Bronchial epithelial cell (primary cell): ENCODE measurements at places on chromosomes 6 and 20.

DNA sequence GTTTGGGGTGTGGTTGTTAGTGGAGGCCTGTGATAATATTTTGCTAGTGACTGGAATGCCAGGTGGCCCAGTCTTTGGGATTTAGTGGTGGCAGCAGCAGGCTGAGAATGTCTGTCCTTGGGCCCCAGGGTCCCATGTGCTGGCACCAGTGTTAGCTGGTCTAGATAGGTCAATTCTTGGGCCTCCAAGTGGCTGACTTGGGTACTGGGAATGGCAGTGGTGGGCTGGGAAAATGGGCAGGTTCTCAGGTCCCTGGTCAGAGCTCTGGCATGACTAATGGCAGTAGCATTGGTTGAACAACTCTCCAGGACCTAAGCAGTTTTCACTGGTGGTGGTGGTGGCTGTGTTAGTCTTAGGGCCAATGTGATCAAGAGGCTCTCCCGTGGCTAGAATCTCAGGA, 50.3 kb downstream of the OLIG3 start:
- DNase-seq, result no peak

DNA sequence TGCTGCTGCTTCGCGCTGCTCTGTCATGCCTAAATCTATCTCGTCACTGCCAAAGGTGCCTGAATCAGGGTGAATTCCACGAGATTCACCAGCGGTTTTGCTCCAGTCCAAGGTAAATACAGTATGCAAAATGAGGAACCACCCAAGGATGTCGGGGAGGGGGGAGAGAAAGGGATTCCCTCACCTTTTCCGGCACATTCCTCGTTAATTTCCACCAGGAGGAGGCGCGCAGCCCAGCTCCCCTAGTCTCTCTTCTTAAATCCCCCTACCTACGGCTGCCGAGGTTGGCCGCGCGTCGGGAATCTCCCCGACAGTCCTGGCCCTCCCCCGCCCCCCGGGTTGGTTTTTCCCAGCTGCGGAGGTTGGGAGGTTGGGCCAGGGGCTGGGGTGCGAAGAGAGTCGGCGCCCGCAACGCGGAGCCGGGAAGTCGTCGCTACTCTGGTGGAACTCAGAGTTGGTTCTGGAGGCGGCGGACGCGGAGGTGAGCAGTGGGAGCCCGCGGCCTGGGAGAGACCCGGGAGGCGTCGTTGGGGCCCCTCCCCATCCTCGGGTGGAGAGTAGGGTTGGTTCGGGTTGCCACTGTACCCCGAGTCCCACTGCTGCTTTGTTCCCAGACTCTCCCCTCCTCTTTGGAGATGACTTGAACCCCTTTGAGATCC, at the start of gene TPBG:
TSS of gene TPBG (plus strand) at position 390 of the 659 bp plus-strand sequence. CDS start 1,145 bp downstream, outside the sequence.
- DNase-seq, result peak; percentile 84

DNA sequence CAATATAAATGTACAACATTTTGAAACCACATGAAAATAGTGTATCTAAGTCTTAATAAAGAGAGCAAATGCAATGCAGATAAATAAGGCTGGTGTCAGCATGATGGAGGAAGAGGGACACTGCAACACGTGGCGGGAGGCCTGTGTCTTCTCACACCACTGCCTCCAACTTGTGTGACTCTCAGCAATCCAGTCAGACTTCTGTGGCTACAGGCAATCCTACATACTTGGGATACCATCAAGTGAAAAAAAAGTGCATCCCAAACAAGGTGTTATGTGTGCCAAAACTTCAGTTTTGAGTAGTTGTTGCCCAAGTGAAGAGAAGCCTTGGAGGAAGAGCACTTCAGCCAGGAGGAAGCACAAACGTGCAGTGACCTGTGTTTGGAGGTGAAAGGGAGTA, 68.6 kb downstream of the PKIB start:
- no peak for DNase-seq

- DNase-seq, result peak; percentile 8
Measured at GRCh38 chr6:33206027-33206863, 1.8 kb downstream of the HSD17B8 start.

DNA sequence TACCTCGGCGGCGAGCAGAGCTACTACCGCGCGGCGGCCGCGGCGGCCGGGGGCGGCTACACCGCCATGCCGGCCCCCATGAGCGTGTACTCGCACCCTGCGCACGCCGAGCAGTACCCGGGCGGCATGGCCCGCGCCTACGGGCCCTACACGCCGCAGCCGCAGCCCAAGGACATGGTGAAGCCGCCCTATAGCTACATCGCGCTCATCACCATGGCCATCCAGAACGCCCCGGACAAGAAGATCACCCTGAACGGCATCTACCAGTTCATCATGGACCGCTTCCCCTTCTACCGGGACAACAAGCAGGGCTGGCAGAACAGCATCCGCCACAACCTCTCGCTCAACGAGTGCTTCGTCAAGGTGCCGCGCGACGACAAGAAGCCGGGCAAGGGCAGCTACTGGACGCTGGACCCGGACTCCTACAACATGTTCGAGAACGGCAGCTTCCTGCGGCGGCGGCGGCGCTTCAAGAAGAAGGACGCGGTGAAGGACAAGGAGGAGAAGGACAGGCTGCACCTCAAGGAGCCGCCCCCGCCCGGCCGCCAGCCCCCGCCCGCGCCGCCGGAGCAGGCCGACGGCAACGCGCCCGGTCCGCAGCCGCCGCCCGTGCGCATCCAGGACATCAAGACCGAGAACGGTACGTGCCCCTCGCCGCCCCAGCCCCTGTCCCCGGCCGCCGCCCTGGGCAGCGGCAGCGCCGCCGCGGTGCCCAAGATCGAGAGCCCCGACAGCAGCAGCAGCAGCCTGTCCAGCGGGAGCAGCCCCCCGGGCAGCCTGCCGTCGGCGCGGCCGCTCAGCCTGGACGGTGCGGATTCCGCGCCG, 994 bp downstream of the FOXC1 start:
- DNase-seq, result peak; percentile 20

DNA sequence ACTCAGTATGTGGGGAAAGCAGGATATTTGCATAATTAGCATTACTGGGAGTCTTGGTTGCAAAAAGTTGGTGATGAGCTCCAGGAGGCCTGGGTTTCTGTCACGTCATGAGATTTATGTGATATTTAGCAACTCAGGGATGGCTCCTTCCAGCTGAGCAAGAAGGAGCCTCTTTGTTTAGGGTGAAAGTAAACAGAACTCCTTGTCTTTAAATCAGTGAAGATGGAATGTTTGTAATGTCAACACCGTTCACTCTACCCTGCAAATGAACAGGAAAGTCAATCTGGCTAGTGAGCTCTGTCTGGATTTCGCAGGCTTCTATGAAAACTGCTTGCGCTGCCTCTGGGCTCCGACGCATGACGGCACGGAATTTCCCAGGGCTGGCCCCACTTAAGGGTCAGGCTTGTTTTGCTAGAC, 86.9 kb downstream of the PXDC1 start:
- peak; percentile 10 for DNase-seq

GRCh38 chr6:159679091-159680077, 13.7 kb downstream of the SOD2 start:
- DNase-seq, result peak; percentile 50

GRCh38 chr20:51348876-51349275, 193.6 kb downstream of the NFATC2 start:
- DNase-seq, result no peak

GRCh38 chr6:170232186-170233002, 58.5 kb downstream of the DLL1 start:
- DNase-seq, result peak; percentile 51

GRCh38 chr20:34948030-34948429, 7.6 kb downstream of the GSS start:
- peak; percentile 90 for DNase-seq

GRCh38 chr20:61370841-61371303, 118.8 kb downstream of the CDH4 start:
- DNase-seq, result no peak

DNA sequence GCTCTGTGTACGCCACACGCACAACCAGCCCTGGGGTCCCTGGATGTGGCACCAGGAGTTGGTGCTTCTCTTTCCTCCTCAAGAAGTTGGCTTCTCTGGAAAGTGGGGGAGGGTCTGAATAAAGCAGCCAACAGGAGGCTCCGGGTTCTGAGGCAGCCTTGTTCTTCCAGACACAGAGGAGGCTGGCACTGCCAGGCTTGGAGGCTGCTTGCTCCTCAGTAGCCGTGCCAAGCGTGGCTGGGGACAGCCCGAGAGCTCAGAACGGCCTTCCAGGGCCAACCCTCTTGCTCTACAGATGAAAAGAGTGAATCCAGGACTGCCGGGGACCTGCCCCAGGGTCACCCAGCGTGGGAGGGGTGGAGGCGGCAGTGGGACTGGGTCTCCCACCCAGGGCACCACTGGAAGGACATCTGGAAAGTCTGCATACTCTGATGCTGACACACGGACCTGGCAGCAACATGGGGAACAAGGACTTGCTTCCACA, 70.4 kb downstream of the SLC22A23 start:
- no peak for DNase-seq

GRCh38 chr6:3750317-3751076, 1.0 kb downstream of the PXDC1 start:
- DNase-seq, result peak; percentile 46

GRCh38 chr6:28597217-28597835, 71.6 kb downstream of the GPX5 start:
- peak; percentile 50 for DNase-seq

DNA sequence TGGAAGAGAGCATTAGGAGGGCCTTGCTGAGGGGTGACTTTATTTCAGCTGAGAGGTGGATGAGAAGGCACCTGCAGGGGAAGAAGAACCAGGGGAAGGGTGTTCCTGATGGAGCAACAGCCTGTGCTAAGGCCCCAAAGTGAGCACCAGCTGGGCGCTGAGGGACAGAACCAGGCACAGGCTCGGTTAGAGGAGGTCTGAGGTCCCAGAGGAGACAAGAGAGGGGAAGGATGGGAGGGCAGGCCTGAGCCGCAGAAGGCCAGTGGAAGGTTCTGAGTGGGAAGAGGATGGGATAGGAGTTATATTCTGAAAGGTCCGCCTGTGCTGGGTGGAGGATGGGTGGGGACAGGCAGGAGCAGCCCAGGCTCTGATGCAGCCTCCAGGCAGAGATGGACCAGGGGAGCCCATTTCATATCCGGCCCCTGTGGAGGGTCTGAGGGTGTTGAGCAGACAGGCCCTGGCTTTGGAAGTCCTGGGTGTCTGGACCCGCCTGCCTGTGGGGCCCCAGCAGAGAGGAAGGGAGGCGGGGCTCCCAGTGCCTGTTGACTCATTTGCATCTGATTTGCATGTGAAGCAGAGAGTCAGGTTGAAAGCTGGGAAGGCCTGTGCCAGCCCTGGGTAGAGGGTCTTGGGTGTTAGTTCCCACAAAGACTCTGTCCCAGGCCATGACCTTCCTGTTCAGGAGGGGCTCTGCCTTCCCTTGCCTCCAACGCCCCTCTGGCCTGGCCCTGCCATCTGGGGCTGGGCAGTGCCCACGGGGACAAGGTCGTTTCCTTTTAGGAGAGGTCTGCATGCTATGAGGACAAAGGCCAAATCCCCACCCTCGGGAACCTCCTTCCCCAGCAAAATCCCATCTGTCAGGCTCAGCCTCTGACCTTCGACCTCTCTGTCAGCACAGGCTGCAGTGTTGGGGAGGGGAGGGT, 10.6 kb upstream of the FAM110A start:
- DNase-seq, result no peak

DNA sequence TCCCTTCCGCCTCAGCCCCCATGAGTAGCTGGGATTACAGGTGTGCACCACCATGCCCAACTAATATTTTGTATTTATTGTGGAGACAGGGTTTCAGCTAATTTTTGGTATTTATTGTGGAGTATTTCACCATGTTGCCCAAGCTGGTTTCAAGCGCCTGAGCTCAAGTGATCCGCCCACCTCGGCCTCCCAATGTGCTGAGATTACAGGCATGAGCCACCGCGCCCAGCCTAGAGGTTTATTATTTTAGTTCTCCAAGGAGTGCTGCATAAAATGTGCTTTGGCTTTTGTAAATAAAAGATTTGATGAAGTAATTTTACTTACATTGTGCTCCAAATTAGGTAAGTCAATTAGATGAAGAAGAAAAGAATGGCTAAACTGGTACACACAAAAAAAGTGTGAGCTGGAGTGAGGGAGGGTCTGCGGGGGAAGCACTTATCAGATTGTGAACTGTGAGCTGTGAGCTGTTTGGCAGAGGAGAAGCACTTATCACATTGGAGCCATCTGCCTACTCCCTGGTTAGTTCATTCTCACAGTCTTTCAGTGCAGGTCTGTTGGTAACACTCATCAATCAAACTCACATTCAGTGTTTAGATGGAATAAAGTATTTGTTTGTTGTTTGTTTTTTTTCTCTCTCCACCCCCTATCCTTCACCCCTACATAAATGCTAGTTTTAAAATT, 398.0 kb downstream of the EPHA7 start:
- no peak for DNase-seq

- no peak for DNase-seq
Measured at GRCh38 chr6:90157441-90157840, 139.2 kb downstream of the BACH2 start.

DNA sequence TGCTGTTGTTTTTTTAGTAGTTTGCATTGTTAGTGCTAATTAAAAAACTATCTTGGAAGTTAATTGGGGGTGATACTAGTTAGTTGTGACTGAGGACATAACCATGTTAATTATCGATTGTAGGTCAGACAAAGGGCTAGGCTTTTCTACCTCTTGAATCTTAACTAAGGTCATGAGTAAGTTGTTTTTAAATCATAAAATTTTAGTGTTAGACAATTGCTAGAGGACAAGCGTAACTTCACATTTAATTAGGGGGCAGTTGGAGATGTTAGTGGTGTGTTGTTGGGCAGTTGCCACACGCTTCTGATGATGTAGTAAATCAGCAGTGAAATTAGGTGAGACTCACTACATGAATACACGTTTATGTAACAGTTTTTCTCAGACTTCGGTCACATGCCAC, 619.1 kb upstream of the FLRT3 start:
- DNase-seq, result no peak

- peak; percentile 93 for DNase-seq
Measured at GRCh38 chr20:7180256-7181045, 413.0 kb downstream of the BMP2 start.

DNA sequence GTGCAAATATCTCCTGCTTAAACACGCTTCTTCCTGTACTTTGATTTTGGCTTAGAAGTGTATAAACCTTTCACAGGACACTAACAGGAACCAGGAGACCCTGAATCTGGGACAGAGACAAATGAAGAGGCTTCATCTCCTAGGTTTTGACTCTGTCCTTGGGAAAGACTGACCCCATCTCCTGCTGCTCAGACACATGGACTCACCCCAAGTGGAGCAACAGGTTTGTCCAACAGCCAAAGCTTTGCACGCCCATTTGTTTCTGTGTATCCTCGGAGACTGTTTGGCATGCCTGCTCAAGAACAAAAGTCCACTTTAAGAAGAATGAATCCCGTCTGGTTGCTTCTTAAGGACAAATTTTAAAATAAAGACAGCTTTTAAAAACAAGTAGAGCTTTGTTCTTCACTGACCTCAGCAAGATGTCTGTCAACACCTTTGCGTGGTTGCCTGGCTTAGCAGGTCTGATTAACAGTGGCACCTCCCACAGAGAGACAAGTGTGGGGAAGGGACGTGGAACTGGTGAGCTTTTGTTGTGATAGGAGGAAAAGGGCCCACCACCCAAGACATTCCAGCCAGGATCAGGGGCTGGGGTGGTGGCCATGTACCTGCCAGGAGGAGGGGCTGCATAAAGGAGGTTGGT, 202.6 kb downstream of the SOD2 start:
- DNase-seq, result no peak

DNA sequence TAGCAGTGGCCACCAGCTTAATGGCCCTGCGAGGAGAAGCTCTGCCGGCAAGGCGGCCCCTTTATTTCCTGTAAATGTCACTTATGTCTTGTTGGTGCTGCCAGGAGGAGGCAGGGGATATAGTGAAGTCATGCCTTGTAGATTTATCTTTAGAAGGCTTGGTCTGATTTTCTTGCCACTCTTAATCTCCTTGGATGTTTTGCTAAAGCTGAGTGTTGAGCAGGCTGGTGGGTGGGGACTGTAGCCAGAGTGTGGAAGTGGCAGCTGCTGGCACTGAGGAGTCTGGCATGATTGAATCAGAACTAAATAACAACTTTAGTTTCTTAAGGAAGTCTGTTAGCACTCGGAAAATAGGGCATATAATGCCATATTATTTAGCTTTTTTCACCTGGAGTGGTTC, 77.9 kb downstream of the PHF20 start:
- no peak for DNase-seq
